Activated naive CD4-positive, alpha-beta T cell treated with anti-CD3 and anti-CD28 coated beads for 36 hours (primary cell): ENCODE measurements at places on chromosomes 6 and 20. TPM values are rescaled to one million over a fixed set of nuclear protein-coding genes. Genes with fewer than 3 reads are reported as not detected.

RHAG gene
- not detected for total RNA-seq

CLDN20 gene
- not detected for total RNA-seq

DNA sequence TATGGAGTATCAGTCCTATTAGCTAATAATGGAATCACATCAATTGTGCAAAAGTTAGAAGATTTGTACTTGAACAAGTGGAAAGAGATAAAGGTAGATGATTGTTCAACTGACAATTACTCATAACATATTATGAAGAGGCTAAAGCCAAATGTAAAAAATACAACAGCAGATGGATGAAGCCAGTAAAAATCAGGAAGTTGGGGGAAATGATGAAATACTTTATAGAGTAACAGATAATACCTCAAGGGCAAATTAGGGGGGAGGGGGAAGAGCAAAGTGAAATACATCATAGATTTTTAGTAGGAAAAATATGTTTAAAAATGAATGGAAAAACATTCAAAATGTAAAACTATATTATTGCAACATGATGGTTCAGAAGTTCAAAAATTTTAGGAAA is 114.0 kb downstream of the PDSS2 start:
- no peak for DNase-seq

COL19A1 gene
- not detected for total RNA-seq

DNA sequence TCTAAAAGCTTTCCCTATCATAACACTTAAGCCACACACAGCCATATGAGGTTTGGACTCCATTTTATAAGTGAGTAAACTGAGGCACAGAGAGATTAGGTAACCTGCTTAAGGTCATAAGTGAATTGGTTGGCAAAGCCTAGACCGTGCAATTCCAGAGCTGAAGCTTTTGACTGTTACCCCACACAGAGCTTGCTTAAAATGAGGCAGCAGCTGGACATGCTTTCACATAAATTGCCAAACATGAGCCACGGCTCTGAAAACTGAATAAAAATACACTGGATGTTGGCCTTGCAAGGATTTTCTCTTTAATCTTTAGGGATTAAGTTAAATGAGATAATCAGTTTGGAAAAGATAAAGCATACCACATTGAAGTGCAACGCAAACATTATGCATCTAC is 2.5 kb downstream of the RIPOR2 start:
- no peak for DNase-seq

RAET1L gene
- total RNA-seq: not detected

- DNase-seq: no peak
Measured at GRCh38 chr6:93515736-93516135, 96.4 kb upstream of the EPHA7 start.

CDKAL1 gene
- total RNA-seq: 20.4 TPM

HRH3 gene
- not detected for total RNA-seq

DNA sequence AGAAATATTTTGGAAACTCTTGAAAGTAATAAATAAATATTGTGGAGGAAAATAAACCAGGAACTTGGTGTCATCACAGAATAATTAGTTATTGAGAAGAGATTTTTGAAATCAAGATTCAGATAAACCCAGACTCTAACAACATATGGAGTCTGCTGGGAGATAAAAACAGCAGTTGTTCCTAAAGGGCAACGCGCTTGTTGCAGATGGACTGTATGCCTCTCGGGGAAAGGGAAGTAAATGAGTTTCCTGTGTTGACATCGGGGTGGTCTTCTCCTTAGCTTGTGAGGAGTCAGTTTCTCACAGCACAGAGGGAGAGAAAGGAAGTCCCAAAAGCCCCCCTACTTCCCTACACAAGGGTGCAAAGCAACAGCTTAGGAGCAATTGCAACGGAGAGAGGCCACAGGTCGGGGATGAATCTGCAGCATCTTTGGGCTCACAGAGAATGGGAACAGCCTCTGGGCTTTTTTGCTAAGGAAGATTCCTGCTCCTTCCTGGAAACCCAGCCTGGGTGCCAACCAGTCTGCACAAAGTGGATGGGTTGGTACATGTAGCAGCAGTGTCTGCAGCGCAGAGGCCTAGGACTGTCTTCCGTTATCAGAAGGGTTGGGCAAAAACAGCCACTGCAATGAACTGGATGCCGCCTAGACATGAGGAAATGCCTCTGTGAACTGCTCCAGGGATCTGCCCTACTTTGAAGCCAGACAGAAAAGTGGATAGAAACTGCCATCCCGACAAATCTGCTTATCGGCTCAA is 603.0 kb upstream of the NRSN1 start:
- no peak for DNase-seq

- no peak for DNase-seq
Measured at GRCh38 chr6:87342829-87343228, 1.8 kb upstream of the C6orf163 start.

C20orf144 gene
- 0.15 TPM for total RNA-seq

DNA sequence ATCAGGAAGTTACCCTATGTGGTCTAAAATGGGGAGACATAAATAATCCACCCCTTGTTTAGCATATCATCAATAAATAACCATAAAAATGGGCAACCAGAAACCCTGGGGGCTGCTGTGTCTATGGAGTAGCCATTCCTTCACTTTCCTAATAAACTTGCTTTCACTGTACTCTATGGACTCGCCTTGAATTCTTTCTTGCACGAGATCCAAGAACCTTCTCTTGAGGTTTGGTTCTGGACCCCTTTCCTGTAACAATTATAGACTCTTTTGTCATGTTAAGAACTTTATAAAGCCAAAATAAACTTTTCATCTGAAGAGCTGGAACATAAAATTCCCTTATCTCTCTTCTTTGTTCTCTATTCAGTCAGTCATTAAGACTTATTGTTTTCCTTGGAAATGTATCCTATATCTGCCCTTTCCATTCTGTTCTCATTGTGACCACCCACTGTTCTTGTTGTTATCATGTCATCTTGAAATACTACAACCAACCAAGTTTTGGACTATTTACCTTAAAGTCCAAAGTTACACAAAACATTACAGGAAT is 29.3 kb upstream of the ZBTB24 start:
- DNase-seq: no peak

GRCh38 chr6:27834879-27835549 is 77.2 kb downstream of the OR2B2 start:
- DNase-seq: no peak

DNA sequence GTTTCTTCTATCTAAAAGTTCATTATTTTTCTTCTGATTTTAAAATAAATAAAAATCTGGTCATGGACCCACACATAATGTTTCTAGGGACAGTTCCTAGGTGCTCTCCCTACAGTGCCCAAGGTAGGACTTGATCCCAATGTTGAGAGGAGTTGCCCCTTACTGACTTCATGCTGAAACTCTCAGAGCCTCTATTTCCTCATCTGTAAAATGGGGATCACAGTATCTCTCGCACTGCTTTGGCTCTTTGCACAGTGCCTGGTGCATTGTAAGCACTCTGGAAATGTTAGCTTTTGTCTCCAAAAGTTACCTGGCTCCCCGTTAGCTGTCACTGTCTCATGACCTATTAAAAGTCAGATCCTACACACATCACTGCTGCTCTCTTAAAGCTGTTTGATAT is 205.5 kb downstream of the TSHZ2 start:
- no peak for DNase-seq

PLCB4 gene
- not detected for total RNA-seq

DNA sequence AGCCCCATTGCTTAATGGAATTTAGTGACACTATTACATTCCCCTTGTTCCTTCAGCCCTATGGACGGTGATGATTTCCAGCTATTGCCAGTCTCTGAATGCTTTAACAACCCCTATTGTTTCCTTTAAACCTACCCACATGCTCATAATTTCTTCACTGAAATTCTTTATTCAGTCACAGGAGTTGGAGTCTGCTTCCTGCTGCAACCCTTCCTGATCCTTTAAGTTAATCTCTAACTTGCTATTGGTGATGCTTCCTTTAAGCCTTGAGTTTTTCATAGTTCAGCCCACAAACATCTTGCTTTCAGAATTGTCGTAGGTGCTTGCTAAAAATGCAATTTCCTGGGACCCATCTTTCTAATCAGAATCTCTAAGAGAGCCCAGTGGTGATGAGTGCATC is 66.3 kb upstream of the TNFAIP3 start:
- no peak for DNase-seq

GRCh38 chr6:16505711-16506357 is 255.4 kb downstream of the ATXN1 start:
- DNase-seq: no peak

ENPP4 gene
- 7.7 TPM for total RNA-seq

- no peak for DNase-seq
Measured at GRCh38 chr6:52994031-52994838, 849 bp downstream of the GSTA4 start.

PIGU gene
- 18.8 TPM for total RNA-seq

DNA sequence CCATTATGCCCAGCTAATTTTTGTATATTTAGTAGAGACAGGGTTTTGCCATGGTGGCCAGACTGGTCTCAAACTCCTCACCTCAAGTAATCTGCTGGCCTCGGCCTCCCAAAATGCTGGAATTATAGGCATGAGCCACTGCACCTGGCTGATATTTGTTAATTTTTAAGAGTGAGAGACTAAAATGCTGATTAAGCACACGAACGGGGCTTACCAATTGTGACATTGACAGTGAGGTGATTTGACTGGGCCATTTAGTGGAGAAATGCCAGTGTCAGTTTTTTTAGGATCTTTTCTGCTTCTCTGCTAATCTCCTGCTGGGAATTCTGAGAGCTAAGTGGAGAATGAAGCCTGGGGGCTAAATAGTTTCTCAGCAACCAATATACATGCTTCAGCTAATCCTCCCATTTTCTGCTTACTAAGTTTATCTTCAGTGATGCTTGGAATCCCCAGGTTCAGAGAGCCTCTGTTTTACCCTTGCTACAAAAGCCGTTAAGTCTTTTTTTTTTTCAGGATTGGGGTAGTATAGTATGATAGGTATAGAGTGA is 9.8 kb upstream of the DEFB123 start:
- no peak for DNase-seq

DNA sequence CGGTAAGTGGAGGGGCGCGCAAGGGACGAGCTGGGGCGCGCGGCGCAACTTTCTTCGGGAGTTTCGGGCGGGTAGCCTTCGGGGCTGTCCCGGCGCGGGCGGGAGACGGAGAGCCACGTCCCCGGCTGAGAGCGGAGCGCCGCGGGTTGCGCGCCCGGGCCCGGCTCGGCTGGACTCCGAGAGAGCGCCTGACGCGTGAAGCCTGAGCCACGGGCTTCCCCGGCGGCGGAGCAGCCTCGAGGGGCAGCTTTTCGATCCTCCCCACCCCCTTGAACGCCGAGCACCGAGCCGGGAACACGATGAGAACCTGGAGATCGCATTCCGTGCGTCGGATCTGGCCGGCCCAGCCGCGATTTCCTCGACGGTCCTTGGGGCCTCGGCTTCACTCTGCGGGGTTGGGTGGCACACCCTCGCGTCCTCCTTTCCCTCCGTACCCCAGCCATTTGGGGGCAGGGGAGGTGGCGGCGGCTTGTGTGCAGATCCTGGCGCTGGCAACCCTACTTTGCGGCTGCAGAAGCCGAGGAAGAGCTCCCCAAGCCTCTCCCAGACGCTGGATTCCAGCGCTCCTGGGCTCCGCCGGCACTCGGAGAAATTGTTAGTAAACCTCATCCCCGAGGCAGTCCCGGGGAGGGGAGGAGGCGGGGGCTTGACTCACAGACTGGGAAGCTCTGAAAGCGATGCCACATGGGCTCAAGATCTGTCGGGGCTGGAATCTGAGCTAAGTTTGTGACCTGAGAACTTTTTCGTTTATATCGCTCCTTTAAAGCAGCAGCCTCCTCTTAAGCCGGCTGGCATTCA is 572 bp downstream of the DSE start:
- DNase-seq: peak; percentile 43

PSORS1C1 gene
- total RNA-seq: 0.40 TPM

DNA sequence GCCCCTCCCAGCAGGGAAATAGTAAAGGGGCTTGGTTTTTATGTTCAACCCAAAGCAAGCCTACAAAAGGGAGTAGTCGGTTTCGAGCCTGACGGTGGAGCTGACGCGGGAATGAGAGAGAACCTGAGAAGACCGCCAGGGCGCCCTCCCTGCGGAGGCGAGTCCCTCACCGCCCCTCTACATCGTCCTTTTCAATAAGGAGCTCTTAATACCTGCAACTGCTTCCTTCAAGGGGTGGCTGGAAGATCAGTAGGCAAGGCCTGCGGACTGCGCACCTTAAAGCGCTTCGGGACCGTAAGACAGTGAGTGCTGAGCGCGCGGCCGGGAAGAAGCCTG is 709 bp upstream of the ZNF76 start:
- no peak for DNase-seq

GSTA2 gene
- total RNA-seq: not detected

GRCh38 chr6:111823831-111824607 is 49.2 kb downstream of the FYN start:
- no peak for DNase-seq

- DNase-seq: no peak
Measured at GRCh38 chr6:129607581-129608186, 102.3 kb downstream of the ARHGAP18 start.

GRCh38 chr6:24441599-24441904 is 38.8 kb downstream of the MRS2 start:
- no peak for DNase-seq

DNA sequence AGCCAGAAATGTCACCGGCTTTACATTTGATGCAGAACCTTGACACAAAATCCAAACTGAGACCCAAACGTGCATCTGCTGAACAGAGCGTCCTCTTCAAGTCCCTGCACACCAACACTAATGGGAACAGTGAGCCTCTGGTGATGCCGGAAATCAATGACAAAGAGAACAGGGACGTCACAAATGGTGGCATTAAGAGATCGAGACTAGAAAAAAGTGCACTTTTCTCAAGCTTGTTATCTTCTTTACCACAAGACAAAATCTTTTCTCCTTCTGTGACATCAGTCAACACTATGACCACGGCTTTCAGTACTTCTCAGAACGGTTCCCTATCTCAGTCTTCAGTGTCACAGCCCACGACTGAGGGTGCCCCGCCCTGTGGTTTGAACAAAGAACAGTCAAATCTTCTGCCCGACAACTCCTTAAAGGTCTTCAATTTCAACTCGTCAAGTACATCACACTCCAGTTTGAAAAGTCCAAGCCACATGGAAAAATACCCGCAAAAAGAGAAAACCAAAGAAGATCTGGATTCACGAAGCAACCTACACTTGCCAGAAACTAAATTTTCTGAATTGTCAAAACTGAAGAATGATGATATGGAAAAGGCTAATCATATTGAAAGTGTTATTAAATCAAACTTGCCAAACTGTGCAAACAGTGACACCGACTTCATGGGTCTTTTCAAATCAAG is 108.4 kb downstream of the RTN4IP1 start:
- peak; percentile 86 for DNase-seq

DNA sequence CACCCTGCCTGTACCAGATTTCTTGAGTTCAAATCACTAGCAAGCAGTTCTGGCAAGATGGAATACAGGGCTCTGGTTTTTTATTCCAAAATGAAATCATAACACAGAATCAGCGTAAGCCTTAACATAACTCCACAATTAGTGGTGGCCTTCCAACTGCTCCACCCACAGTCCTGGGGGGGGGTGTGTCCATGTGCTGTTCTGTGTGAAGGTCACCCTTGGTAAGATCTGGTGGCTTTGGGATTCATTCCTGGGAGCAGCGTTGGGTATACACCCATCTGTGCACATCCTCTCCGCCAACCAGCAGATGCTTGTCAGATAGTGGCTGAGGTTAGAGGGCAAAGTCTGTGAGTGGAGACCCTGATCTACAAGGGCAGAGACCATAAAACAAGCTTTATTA is 49.9 kb upstream of the CD83 start:
- DNase-seq: no peak

GID8 gene
- 32.7 TPM for total RNA-seq

WFDC2 gene
- 0.83 TPM for total RNA-seq

- no peak for DNase-seq
Measured at GRCh38 chr20:20604357-20604756, 108.1 kb downstream of the RALGAPA2 start.

- DNase-seq: no peak
Measured at GRCh38 chr20:3067139-3068014, 4.0 kb upstream of the OXT start.
